Posterior vena cava (tissue), 2 donors: ENCODE measurements at places on chromosomes 2 and 18. TPM values are rescaled to one million over a fixed set of nuclear protein-coding genes. Genes with fewer than 3 reads are reported as not detected.

DNA sequence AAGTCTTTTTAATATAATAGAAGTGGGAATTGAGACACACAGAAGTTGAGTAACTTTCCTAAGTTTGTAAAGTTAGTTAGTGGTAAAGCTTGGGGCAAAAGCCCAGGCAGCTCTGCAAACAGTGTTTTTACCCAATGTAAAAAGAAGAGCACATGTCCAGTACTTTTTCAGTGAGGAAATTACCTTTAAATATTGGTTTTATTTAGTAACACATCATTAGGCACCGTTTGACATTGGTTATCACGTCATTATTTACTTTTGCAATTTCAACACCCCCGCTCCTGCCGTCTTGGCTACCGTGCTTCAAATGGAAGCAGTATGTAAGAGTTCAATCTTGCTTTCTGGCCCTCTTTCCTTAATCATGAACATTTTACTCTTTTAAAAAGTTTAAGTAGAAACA lies 807.9 kb downstream of the EPHA4 start:
- no peak for DNase-seq

DNA sequence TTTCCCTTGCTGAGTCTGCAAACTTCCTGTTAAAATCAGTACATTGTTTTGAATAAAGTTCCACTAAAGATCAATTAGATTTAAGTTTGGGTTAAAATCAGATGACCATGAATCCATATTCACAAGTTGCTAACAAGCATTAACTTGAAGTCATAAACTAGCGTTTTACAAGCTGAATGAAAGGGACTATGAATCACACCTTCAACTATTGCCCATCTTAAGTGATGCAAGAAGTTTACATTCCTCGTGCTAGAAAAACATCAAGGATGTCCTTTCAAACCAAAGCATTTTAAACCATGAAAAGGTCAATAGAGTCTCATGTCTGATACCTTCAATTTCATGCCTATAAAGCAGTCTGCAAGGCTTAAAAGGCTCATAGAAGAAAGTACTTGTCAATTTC lies 257.2 kb upstream of the SYT4 start:
- DNase-seq = no peak

DNA sequence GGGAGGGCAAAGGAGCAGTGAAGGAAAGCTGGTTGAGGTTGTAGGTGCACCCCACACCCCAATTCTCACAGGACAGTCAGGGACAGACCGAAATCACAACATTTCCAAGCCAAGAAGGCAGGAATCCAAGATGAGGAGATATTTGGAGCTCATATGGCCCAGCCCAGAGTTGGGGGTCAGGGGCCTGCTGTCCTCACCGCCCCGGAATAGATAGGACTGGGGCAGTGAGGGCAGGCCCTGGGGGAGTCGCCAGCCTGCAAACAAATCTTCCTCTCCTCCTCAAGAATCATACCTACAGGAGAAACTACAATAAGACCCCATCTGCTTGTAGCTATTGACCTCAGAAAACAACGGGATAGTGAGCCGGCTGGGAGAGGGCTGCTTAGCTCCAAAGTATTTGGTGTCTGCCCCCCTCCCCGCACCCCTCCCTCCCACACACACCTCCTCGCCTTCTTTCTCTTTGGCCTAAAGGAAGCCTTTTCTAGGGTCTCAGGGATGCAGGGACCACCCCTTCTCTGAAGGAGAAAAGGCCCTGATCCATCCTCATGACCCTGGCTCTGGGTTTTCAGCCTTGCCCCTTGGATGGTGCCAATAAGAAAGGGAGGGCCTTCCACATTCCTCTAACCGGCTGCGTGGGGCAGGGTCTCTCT lies 3.8 kb downstream of the EN1 start:
- DNase-seq = no peak

The MAPRE2 gene
- 52.8 TPM for total RNA-seq

The HOXD4 gene
- total RNA-seq = 7.2 TPM
